ENCODE measurements at places on chromosomes 16 and 17. TPM values are rescaled to one million over a fixed set of nuclear protein-coding genes. Genes with fewer than 3 reads are reported as not detected.

Gene LIMD2
- 58.6 TPM for polyA plus RNA-seq

- DNase-seq = no peak
These were observed 160.0 kb upstream of the CCL2 start for GRCh38 chr17:34095106-34095505.

DNA sequence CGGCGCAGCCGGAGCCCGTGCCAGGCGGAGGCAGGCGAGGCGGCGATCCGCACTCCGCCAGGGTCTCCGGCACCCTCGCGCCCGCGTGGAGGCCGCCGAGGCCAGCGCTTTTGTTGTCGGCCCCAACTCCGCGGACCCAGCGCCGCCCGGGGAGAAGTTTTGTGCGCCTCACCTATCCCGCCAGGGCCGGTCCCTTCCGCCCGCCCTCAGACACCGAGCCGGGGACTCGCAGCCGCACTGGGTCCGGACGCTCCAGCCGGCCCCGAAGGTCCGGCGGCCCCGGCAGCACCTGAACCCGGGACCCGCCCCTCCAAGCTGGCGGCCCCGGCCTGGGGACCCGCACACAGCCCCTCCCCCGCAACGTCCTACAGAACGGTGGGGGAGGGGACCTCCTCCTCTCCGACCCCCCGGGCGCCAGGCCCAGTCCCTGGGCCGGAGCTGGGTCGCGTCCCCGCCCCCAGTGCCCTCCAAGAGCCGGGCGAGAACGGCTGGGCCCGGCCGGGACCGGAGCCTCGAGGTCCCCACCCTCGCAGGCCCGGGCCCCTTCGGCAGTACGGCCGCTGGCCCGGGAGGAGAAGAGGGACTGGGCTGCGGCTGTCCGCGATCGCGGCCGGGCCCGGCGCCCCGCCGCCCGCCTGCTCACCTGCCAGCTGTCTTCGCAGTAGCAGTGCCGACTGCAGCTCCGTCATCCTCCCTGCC lies 698 bp downstream of the UBE2G1 start:
- DNase-seq = peak; percentile 20

Gene MCRIP1
- 179 TPM for polyA plus RNA-seq

Gene PABPN1L
- not detected for polyA plus RNA-seq

- peak; percentile 63 for DNase-seq
These were observed 34.7 kb downstream of the SBK1 start for GRCh38 chr16:28326881-28327610.

- DNase-seq = no peak
These were observed 1436.1 kb upstream of the GOT2 start for GRCh38 chr16:60170196-60170595.

Gene VMO1
- polyA plus RNA-seq = 1.1 TPM

GRCh38 chr17:67633751-67634211 lies 84.0 kb upstream of the NOL11 start:
- DNase-seq = no peak

DNA sequence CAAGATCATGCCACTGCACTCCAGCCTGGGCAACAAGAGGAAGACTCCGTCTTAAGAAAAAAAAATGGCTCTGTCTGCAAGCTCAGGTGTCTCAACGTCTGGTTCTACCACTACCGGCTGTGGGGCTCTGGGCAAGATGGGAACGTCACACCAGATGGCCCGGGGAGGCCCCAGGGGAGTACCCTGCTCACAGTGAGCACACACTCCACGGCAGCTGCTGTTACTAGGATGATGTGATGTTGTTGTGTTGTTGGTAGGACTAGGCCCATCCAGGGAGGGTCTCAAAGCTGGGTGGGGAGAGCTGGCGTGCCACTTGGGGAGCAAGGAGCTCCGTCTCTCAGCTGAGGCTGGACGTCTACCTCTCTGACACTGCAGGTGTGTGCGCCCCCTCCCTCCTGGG lies 9.4 kb upstream of the NPTX1 start:
- no peak for DNase-seq

GRCh38 chr17:41540921-41541625 lies 13.0 kb upstream of the KRT19 start:
- no peak for DNase-seq

- no peak for DNase-seq
These were observed 9.4 kb upstream of the SPATA2L start for GRCh38 chr16:89710709-89711564.

Gene OTOP2
- not detected for polyA plus RNA-seq

Gene CNTROB
- 44.0 TPM for polyA plus RNA-seq

Gene BICDL2
- polyA plus RNA-seq = not detected

DNA sequence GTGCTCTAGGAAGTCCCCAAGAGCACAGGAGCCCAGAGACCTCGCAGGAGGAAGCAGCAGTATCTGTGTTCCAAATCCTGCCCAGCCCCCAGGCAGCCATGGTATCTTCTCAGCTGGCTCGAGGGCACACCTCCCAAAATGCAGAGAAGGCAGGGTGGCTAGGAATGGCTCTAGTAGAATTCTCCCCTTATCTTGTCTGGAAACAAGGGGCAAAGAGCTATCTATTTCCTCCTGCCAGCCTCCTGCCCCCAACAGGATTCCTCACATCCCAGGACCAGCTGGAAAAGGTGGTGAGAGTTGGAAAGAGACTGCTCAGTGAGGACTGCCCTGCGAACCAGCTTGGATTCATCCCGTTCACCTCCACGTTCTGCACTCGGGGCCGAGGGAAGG lies 8.6 kb upstream of the TSPOAP1 start:
- DNase-seq = no peak

GRCh38 chr16:79316004-79316458 lies 284.5 kb downstream of the MAF start:
- no peak for DNase-seq

Gene NPIPB2
- 11.3 TPM for polyA plus RNA-seq

- no peak for DNase-seq
These were observed 4.5 kb upstream of the NOD2 start for GRCh38 chr16:50688867-50689266.

DNA sequence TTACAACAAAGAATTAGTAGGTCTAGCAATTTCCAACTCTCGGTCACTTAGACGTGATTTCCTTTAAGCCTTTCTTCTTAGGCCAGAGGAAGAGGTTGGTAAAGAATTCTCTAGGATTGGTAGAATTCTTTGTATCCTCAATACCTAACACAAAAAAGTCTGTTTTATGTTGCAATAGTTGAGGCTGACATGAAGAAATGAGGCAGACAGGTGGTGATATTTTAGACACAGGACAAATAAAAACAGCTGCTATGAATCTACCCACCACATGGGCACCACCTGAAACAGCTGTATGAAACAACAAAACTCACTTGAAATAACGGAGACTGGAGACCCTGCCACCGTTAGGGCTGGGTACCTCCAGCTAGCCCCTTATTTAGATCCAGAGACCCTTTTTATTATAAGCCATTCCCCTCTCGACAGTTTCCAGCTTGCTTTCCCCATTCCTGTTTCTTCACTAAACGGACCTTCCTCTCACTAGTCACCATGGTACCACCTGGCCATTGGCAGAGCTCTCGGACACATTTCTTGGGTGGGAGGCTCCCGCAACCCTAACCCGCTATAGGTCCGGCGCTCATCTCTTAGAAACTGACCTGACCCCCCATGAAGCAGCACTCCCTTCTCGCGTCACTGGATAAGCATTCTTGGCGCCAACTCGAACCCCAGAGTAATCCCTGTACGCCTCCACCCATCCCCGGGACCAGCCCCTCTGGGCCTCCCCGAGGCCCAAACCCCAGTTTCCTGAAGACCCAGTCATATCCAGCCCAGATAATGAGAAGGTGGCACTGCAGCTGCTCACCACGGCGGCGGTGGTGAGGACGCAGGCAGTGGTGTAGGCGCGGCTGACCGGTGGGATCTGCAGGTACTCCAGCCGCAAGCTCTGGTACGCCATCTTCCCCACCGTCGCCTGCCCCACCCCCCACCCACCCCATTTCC lies at the start of gene DERL2:
Gene DERL2 (minus strand): TSS at position 909 of the 936 bp plus-strand sequence. CDS start 17 bp downstream, at position 892.
- peak; percentile 41 for DNase-seq

DNA sequence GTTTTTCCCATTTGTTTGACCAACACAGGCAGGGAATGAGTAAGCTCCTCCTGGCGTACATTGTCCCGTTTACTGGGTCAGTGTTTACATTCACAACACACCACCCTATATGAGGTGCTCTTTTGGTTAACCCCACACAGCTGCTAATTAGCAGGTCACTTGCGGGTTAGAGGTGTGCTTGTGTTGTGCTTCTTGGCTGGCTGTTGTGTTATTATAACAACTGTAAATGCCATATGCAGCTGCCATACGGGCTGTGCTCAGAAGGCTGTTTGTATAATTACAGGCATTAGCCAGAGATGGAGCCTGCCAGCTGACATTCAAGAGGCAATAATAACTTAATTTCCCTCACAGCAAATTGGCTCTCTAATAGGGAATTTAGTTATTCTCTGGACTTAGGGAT lies 205.1 kb upstream of the ELAC2 start:
- no peak for DNase-seq

DNA sequence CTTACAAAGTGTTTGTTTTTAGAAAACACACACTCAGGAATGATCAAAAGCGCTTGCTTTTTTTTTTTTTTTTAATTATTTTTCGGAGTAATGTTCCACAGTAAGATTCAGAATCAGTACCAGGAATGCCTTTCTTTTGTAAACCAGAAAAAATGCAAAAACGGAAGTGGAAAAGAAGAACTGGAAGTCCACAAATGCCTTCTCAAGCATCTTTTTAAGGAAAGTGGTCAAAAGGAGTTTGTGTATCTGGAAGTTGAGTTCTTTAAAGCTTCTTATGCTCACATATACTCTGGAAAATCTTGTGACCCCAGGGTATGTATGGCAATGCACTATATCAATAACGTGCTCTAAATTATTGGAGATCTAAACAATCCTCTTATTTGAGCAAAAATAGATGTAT lies 126.0 kb downstream of the ABCA8 start:
- DNase-seq = no peak

GRCh38 chr17:73064084-73064938 lies 28.2 kb downstream of the SLC39A11 start:
- no peak for DNase-seq

GRCh38 chr16:4263504-4264436 lies 9.1 kb downstream of the TFAP4 start:
- DNase-seq = peak; percentile 96

Gene CACNG5
- not detected for polyA plus RNA-seq

Gene UTS2R
- polyA plus RNA-seq = 5.0 TPM

DNA sequence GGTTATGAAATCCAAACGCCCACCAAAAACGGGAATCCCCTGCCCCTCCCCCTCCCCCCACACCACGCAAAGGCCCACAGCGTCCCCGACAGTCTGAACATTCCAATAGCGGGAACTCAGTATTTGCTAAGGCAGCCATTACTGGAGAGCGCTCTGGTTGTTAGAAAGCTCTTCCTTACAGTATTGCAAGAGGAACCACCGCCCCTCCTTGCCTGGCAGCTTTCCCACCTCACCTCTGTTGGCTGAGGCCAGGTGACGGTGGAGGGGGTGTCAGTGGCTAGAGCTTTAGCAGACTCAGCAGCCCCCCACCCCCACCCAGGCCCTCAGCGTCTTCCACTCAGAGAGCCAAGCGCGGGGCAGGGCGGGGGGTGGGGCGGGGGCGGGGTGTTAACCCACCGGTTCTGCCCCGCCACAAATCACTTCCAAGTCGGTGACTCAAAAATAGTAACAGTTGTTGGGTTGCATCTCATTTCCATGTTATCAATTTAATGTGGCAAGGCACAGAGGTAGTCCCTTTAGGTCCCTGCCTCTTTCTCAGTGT lies 2.2 kb upstream of the PLEKHH3 start:
- DNase-seq = peak; percentile 78

GRCh38 chr16:67543036-67543435 lies 14.4 kb downstream of the RIPOR1 start:
- no peak for DNase-seq

DNA sequence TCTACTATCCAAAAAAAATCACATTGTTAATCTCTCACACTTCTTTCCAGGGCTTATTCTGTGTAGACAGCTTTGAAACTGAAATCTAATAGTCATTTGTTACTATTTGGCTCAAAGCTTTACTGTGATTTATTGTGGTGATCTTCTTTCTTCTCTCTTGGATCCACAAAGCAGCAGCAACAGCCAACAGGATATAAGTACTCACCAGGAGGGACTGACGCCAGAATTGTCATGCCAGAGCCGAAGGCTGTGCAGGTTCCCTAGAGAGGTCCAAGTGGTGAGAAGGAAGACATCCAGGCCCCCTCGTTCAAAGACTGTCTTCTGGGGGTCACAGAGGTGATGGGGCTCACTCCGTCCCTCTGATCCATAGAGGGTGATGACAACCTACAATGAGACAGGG lies 33.3 kb downstream of the PKD1L3 start:
- DNase-seq = no peak

GRCh38 chr16:47777220-47777619 lies 316.1 kb downstream of the PHKB start:
- DNase-seq = no peak

- DNase-seq = no peak
These were observed 280.8 kb upstream of the IRX5 start for GRCh38 chr16:54649876-54650275.

Gene CFAP119
- polyA plus RNA-seq = 7.4 TPM

- DNase-seq = peak; percentile 42
These were observed 20.3 kb downstream of the METRNL start for GRCh38 chr17:83099570-83100181.

Gene DRC7
- polyA plus RNA-seq = 2.0 TPM

Gene SREBF1
- 28.5 TPM for polyA plus RNA-seq

GRCh38 chr17:19265755-19266154 lies 28.6 kb downstream of the EPN2 start:
- DNase-seq = no peak

DNA sequence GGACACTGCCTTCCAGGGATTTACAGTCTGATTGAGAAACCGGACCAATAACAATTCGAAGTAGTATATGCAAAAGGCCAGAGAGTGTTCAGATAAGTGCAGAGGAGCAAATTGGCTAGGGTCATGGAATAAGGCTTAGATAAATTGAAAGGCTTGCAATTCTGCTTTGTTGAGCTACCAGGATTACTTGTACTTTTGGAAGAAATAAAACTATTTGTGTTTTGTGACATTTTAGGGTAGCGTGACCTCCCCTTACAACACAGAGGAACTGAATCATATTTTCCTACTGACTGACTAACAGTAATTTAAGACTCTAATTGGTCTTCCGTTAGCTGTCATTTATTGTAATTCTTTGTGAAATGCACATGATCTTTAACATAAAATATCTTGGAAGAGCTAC lies 104.7 kb downstream of the PITPNC1 start:
- DNase-seq = peak; percentile 59

DNA sequence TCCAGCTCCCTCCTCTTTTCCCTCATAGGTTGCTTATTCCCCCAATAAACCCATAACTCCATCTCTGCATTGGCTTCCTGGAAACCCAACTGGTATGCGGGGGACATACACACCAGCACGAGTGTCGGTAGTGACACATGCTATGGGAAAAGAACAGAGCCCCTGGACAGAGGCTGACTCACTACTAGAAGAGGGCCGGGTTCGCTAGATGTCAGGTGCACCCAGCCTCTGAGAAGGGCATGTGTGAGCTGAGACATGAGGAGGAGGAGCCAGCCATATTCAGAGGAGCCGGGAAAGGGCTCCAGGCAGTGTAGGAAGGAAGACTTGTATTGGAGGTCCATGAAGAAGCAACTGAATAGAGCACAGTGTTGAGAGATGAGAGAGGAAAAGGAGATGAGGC lies 241.1 kb downstream of the SOX9 start:
- DNase-seq = no peak

GRCh38 chr16:25111403-25112166 lies at the start of gene LCMT1:
Gene LCMT1 (plus strand): TSS chr16:25111742. CDS start chr16:25111884, 142 bp downstream.
- DNase-seq = peak; percentile 98

Gene GDPD1
- 2.0 TPM for polyA plus RNA-seq
